ENCODE measurements at places on chromosomes 3 and 15.

DNA sequence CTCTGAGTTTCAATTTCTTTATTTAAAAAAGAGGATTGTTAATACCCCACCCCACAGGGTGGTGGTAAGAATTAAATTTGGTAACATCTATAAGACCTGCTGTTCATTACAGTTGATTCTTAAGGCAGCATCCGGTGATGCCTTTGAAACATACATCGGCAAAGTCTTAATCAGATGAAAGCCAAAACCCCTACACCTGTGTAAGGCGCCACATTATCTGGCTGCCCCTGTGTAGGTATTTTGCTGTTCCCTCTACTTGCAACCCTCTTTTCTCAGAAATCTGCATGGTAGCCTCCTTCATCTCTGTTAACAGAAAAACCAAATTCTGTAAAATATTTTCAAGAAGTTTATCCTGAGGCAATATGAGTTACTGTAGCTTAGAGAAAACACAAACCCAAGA lies 90.0 kb downstream of the ST6GAL1 start:
- DNase-seq, result no peak

GRCh38 chr3:170144437-170144843 lies 37.1 kb downstream of the PHC3 start:
- DNase-seq, result no peak

- DNase-seq, result peak; percentile 90
Observed at GRCh38 chr15:91055548-91056331, 33.3 kb upstream of the VPS33B start.

GRCh38 chr3:115162759-115163158 lies 15.7 kb upstream of the ZBTB20 start:
- DNase-seq, result no peak

DNA sequence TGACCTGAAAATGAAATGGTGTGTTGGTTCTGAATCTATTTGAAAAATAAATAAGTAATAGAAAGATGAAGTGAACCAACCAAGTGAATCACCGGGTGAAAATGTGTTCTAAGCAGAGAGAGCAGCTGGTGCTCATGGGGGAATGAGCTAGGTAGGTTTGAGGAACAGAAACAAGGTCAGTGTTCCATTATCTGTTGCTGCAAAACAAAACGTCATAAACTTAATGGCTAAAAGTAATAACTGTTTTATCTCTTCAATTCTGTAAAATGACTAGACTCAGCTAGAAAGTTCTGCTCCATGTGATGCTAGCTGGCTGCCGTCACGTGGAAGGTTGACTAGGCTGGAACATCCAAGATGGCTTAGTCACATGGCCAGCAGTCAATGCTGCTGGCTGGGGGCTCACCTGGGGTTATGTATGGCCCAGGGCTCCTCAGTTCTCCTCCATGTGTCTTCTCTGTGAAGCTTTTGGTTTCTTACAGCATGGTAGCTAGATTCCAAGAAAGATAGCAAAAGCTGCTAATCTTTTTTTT lies 13.3 kb upstream of the SH3BP5 start:
- no peak for DNase-seq

GRCh38 chr15:64938192-64938591 lies 26.5 kb downstream of the ANKDD1A start:
- peak; percentile 21 for DNase-seq

DNA sequence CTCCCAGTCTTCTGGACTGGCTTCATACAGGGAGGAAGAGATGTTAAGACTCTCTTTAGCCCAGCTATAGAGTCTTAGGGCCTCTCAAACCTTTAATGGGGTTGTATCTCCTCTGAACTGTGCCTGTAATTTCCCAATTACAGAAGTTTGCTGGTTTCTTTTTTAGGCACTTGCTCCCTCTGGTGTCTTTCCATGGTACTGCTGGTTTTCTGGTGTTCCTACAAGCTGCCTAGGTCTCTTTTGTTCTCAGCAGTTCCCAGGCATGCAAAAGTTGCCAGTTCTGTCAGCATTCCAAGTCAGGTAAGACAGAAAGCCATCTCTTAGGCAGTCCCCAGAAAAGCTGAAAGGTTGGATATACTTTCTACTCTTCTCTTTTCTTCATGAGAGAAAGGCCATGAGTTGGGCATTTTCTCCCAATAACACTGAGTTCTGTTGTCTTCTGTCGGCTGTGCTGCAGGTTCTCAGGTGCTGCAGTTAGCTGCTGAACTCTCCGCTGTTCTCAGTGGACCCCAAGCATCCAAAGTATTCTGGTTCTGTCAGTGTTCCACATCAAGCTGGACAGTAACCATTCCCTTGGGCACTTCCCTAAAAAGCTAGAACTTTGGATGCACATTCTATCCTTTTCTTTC lies 54.4 kb upstream of the EHHADH start:
- DNase-seq, result no peak

DNA sequence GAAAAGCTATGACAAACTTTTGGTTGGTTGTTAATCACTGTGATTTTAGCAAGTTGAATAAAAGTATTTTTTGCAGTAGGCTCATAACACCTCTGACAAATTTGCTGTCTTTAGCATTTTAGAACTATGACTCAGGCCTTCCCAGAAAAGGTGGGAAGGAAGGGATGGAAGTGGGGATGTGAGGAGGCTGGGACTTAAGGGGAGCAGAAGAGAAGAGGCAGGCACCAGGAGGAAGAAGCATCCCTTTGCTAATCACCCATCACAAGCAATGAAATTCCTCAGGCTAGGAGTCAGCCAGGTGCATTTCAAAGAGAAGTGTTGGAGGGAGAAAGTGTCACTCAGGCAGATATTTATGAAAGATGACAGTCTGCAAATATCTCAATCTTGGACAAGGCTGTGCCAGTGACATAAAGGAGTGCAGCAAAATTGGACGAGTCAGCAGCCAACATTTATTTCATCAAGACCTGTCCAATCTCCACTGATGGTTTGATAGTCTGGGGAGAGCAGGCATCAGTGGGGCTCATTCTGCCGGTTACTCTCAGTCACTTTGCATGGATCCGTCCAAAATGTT lies 337.3 kb upstream of the ARRDC4 start:
- no peak for DNase-seq

DNA sequence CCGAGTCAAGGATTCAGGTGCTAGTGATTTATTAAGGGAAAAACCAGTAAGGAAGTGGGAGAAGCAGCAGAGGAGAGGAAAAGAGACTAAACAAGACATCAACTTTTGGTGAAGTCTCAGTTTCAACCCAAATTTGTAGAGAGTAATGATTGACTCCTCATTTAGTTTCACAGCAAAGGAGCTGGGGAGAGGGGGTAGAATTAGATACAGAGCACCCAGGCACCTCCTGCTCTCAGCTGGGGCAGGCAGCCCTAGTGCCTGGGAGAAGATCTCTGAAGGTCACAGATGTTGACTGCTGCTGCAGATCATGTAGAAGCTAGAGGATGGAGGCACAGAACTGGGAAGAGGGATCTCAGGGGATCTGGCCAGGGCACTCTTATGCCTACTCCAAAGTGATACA lies 29.1 kb downstream of the RPL39L start:
- no peak for DNase-seq

DNA sequence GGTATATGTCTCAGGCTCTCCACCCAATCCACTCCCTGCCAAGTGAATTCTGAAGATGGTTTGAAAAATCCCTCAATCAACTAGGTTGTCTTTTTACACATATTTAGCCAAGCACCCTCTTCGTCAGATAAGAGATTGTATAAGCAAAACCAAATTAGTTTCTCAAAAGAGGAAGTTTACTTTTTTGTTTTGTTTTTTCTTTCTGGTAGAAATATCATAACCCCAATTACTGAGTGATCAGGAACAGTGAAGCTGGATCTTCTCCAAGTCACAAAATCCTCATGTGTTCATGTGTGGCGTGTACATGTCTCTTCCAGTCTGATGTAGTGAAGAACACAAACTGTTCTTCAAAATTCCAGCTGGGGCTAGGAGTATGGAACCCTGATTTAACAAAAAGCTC lies 180.6 kb downstream of the FOXP1 start:
- DNase-seq, result no peak

GRCh38 chr3:173711619-173712018 lies 314.1 kb downstream of the NLGN1 start:
- DNase-seq, result no peak

GRCh38 chr15:41483519-41483918 lies 10.2 kb upstream of the ITPKA start:
- no peak for DNase-seq

DNA sequence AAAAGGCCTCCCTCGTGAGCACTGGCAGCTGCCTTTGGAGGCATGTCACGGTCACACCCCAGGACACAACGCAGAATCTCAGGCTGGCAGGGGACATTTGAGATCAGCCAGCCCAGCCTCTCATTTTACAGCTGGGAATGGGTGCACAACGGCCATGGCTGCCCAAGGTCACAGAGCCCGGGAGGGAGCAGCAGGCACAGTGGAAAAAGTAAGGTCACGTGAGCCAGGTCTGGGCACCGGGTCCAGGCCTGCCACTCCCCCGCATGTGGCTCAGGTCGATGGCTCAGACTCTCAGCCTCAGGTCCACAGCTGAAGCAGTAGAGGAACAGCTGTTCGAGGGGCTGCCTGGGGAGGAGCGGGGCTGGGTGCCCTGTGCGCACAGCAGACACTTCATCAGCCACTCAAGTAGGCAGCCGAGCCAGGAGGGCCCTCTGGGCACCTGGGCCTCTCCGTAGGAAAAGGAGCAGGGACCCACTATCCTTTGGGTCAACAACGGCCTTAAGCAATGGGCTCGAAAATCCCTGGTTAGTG lies 260.6 kb downstream of the GOLGA6L6 start:
- no peak for DNase-seq

GRCh38 chr15:25407950-25408349 lies 30.9 kb downstream of the UBE3A start:
- no peak for DNase-seq

GRCh38 chr15:70358011-70358819 lies 260.5 kb upstream of the TLE3 start:
- no peak for DNase-seq

- no peak for DNase-seq
Observed at GRCh38 chr3:32102289-32102688, 4.1 kb upstream of the GPD1L start.

- DNase-seq, result peak; percentile 15
Observed at GRCh38 chr3:188152660-188153436, 1.1 kb upstream of the LPP start.

DNA sequence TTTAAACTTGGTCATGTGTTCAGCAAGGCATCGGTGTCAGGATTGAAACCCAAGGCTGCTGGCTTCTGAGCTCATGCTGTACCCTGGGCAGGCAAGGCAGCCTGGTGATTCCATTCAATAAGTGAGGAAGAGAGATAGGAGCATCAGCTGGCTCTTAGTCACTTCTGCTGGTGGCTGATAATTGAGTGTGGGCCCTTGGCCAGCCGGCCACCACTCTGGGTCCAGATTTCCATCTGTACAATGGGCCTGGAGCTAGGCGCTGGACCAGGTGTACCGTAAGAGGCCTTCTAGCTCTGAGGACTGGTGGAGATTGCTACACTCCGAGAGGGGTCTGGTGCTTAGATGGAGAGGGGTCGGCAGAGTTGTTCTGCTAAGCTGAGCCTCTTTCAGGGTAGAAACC lies 4.3 kb downstream of the CD276 start:
- no peak for DNase-seq

DNA sequence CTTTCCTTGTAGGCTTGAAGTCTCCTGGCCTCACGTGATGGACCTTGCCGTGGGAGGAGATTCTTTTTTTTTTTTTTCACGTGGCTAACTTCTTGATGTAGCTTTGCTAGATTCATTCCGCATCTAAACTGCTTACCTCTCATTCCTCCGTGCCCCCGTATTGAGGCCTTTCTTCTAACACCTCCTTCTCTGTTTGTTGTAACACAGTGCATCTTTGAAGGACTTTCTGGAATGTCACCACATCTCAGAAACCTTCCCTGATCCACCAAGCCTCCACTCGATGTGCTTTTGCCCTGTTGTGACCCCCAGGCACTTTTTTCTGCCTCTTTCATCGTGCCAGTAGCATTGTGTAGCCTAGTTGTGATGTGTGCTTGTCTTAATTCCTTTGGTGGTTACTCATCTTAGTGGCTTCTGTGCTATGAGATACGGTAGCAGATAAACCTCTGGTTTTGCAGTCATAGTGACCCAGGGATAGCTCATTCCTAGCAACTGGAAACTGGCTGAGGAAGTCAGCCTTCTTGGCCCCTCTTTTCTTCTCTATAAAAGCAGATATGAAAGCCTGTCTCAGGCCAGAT lies 1.6 kb upstream of the BNC1 start:
- no peak for DNase-seq

DNA sequence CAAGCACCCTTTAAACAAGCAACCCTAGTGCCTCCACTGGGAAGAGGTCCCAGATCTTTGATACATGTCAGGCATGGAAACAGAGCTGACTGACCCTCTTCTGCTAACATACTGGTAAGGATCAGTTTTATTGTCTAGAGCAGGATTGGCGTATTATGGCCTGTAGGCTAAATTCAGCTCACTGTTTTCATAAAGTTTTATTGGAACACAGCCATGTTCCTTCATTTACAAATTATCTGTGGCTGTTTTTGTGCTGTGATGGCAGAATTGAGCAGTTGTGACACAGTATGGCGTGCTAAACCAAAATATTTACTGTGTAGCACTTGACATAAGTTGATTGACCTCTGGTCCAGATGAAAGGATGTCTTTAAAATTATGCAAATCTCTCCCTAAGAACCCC lies 45.0 kb downstream of the WDR76 start:
- no peak for DNase-seq

DNA sequence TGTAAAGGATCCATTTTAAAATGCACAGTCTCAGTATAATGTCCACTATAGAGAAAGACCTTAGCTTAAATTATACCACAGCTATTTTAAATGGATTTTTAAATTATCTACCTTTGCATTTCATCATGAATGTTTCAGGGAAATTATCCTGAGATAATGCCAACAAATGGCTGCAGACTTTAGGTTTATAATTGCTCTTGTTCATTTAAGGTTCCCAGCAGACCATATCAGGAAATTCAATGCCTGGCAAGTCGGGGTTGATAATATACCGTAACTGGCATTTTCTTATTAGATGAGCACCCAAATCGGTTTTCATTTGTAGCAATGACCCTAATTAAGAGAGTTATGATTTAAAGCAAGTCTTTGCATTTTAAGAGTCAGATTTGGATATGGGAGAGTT lies 227.1 kb upstream of the ARRDC4 start:
- no peak for DNase-seq

- DNase-seq, result no peak
Observed at GRCh38 chr3:194688200-194688740, 2.6 kb downstream of the FAM43A start.

- DNase-seq, result no peak
Observed at GRCh38 chr3:191873736-191874135, 412.8 kb downstream of the PYDC2 start.

DNA sequence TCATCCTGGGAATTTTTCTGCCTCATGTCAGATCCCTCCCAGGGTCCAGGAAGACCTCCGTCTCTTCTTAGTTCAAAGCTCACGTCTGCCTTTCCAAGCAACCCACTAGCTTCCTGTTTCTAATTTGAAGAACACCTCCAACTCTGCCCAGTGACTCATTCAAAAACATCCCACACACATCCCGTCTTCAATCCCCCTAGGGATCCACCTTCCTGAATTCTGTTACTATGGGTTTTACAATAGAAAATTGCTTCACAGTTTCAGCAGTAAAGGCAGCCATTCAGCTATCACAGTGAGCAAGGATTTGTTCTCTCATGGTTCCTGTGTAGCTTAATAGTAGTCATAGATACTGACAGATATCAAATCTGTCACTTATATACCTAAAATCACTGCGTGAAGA lies 308.3 kb upstream of the CCDC54 start:
- no peak for DNase-seq

Data from SHP77 (cell line).